ENCODE measurements at places on chromosomes 1 and 21.
A peak's percentile ranks its signal among the peaks of the same experiment; 100 is the strongest.

DNA sequence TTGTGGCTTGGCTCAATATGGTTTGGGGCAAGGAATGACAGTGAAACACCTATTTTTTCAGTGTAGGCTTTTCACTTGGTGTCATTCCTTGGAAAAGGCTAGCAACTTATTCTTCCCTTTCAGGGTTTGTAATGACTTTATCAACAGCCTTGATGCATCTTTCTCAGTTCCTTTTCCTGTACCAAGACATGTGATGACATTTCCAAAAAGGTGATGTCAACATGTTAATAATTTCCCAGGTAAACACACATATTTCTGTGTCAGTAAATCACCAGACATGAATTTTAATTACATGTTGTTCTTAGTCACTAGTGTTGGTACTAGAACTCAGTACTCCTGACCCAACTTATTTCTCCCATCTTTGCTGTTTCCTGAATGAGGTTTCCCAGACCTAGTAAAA, 37.8 kb upstream of the RRP15 start:
- peaks cover 6% of the 10 kb centered on the region for H3K4me1 ChIP-seq
- no peaks in the 10 kb centered on the region for H3K36me3 ChIP-seq
- no peak overlapping the region for H3K27ac ChIP-seq
- no peak for DNase-seq
- H3K27me3 ChIP-seq: no peaks in the 10 kb centered on the region

DNA sequence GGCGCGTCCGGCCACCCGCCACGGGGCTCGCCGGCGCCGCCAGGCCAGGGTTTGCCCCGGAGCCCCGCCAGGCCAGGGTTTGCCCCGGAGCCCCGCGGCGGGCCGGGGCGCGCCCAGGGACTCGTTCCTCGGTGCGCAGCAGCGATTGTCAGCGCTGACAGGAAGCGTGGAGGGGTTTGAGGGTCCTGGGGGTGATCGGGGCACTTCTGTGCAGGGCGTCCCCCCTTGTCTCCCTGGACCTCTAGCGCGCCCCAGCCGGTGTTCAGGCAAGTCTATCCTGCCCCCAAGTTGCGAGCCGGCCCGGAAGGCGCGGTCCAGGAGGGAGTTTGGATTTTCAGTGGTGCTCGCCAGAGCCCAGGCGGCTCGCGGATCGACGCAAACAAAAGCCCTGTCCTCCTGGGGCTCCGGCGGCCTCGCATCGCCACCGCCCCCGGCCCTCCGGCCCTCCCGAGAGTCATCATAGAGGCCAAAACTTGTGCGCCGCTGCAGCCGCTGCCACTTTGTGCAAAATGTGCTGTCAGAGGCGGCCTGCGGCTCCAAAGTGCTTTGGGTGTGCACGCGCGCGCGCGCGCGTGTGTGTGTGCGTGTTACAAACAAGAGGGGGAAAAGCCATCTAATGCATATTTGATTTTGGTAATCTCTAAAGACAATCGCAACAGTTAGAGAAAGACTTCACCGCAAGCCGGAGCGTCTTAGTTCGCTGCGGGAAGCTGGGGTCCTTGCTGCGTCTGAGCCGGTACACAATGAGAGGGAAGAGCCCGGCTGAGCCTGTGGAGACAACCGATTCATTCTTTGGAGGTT, 1.0 kb downstream of the ROR1 start:
- DNase-seq: peak; percentile 51
- no peaks in the 10 kb centered on the region for H3K36me3 ChIP-seq
- H3K27me3 ChIP-seq: no peaks in the 10 kb centered on the region
- peak overlapping the region; percentile 93 for H3K27ac ChIP-seq
- peak overlapping the region; percentile 99 for H3K4me3 ChIP-seq
- H3K4me1 ChIP-seq: peaks cover 35% of the 10 kb centered on the region

DNA sequence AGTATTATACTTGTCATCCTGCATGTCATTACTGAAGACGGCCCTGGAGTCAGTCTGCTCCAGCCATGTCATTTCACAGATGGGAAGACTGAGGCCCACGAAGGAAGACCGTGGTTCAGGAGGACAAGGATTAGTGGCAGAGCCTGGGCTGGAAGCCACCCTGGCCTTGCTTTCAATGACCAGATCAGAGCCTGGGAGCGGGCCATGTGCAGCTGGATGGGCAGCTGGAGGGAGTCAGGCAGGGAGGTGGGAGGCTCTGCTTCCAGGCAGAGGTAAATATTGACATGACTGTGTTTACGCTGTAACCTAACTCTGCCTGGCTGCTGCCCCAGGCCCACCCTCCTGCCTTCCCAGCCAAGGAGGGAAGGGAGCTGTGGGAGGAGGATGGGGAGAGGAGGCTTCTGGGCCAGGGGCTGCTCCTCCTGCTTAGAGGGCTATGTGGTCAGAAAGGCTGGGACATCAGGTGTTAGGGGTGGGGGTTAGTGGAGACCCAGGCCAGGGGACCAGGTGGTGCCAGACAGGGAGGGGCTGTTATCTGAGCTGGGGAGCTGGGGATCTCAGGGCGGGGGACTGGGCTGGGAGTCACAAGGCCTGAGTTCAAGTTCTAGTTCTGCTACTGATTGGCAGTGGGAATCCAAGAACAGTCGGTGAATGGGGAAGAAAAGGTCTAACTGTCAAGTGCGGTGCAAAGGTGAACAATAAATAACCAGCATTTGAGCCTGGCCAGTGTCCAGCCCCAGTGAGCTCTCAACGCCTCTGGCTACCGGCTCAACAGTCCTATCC, 48.5 kb upstream of the ECE1 start:
- H3K27ac ChIP-seq: peak overlapping the region; percentile 5
- DNase-seq: peak; percentile 69
- no peaks in the 10 kb centered on the region for H3K36me3 ChIP-seq

DNA sequence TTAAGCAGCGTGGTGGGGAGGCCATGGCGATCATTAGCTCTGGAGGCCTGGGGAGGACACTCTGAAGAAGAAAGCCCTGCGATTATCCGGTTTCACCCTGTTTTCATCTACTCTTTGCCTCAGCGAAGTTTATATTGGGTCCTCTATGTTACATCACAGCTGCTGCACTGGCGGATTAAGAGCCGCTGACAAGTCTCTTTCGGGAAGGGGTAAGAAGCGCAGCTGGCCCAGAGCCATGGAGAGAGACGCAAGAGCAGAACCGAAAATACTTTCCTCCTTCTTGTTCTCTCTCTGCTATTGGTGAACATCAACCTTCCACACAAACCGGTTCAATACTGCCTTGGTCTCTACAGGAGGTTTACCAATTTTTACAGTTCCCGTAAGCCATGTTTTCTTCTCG, 291.5 kb downstream of the FAM72C start:
- peaks cover 3% of the 10 kb centered on the region for H3K27me3 ChIP-seq

GRCh38 chr1:4267381-4268261, 367.5 kb upstream of the C1orf174 start:
- no peaks in the 10 kb centered on the region for H3K36me3 ChIP-seq
- H3K4me3 ChIP-seq: no peak overlapping the region
- no peaks in the 10 kb centered on the region for H3K27me3 ChIP-seq
- no peak overlapping the region for H3K27ac ChIP-seq
- H3K4me1 ChIP-seq: no peaks in the 10 kb centered on the region

- peaks cover 18% of the 10 kb centered on the region for H3K4me1 ChIP-seq
- peak overlapping the region; percentile 15 for H3K27ac ChIP-seq
- no peaks in the 10 kb centered on the region for H3K36me3 ChIP-seq
- H3K4me3 ChIP-seq: no peak overlapping the region
- no peaks in the 10 kb centered on the region for H3K27me3 ChIP-seq
Measured at GRCh38 chr1:63674238-63674864, 81.1 kb downstream of the PGM1 start.

DNA sequence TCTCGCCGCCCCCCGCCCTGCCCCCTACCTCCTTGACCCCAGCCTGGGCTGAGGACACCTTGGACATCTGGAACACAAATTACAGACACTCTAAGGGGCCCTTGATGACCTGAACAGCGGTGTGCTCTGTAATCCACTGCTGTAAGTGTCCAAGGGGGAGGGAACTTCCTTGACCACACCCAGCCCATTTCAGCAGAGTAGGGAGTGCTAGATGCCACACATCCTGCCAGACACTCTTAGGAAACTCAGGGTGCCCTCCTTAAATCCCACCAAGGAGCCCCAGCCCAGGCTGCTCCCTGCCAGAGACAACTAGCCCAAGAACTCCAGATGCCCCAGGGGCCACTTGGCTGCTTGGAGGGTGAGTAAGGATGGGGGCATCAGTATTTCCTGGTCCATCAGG, 282.2 kb downstream of the RRAGC start:
- no peak for DNase-seq
- H3K36me3 ChIP-seq: no peaks in the 10 kb centered on the region
- H3K4me1 ChIP-seq: no peaks in the 10 kb centered on the region
- H3K4me3 ChIP-seq: no peak overlapping the region
- H3K27ac ChIP-seq: no peak overlapping the region
- H3K27me3 ChIP-seq: peaks cover 86% of the 10 kb centered on the region

GRCh38 chr1:226482975-226483700, 65.4 kb upstream of the STUM start:
- H3K36me3 ChIP-seq: no peaks in the 10 kb centered on the region
- H3K4me1 ChIP-seq: peaks cover 12% of the 10 kb centered on the region
- H3K4me3 ChIP-seq: no peak overlapping the region
- DNase-seq: peak; percentile 20

DNA sequence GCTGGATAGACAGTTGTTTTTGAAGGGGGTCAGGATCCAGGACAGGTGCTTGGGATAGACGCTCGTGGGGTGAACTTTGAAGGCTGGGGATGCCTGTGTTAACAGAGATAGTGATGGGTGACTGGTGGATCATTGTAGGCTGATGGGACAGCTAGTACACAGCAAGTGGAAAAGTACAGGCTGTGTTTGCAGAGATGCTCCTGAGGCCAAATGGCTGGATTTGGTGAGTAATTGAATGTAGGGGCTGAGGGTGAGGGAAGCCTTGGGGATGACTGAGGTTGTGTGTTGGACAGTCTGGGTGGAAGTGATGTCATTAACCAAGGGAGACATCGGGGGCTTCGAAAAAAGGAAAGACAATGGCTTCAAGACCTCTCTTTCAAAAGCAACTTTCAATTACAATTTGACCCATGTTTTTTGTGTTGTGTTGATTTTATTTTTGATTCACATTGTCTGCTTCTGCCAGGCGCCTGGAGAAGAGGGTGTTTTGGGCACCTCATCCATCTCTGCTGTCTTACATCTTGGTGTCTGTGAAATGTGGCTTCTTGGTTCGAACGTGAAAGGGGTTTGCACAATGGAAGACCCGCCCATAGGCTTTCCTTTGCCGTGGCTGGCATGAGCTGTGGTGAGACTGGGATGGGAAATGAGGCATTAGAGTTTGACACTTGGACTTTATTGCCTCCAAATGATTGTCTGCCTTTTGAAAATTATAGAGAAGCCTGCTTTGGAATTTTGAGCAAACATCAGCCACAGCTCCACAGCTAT, 147.5 kb downstream of the FOXD2 start:
- peaks cover 12% of the 10 kb centered on the region for H3K4me1 ChIP-seq
- no peaks in the 10 kb centered on the region for H3K27me3 ChIP-seq
- no peak overlapping the region for H3K4me3 ChIP-seq
- no peak for DNase-seq
- H3K27ac ChIP-seq: no peak overlapping the region

- no peaks in the 10 kb centered on the region for H3K27me3 ChIP-seq
- DNase-seq: peak; percentile 77
- peaks cover 24% of the 10 kb centered on the region for H3K4me1 ChIP-seq
- H3K27ac ChIP-seq: peak within 1 kb of the TSS; percentile 92
- peak within 1 kb of the TSS; percentile 86 for H3K4me3 ChIP-seq
- H3K36me3 ChIP-seq: peaks cover 2% of the 10 kb centered on the region
Measured at GRCh38 chr1:245154429-245155271, at the start of gene KIF26B. Gene KIF26B, plus strand, starts transcription at chr1:245154985. Its CDS starts 440 bp downstream, at chr1:245155425.

GRCh38 chr1:29094433-29094832, 29.3 kb downstream of the TMEM200B start:
- H3K4me3 ChIP-seq: no peak overlapping the region
- no peaks in the 10 kb centered on the region for H3K27me3 ChIP-seq
- no peak overlapping the region for H3K27ac ChIP-seq
- H3K4me1 ChIP-seq: peaks cover 14% of the 10 kb centered on the region
- no peaks in the 10 kb centered on the region for H3K36me3 ChIP-seq

- H3K27ac ChIP-seq: no peak overlapping the region
- DNase-seq: no peak
- peaks cover 11% of the 10 kb centered on the region for H3K4me1 ChIP-seq
- H3K36me3 ChIP-seq: no peaks in the 10 kb centered on the region
Measured at GRCh38 chr1:90580176-90580575, 136.9 kb downstream of the BARHL2 start.

- H3K36me3 ChIP-seq: peaks cover 33% of the 10 kb centered on the region
- peak overlapping the region; percentile 63 for H3K27ac ChIP-seq
- no peaks in the 10 kb centered on the region for H3K4me1 ChIP-seq
- no peak overlapping the region for H3K4me3 ChIP-seq
- DNase-seq: no peak
- H3K27me3 ChIP-seq: no peaks in the 10 kb centered on the region
Measured at GRCh38 chr1:235207209-235207565, 46.1 kb upstream of the RBM34 start.

- no peak overlapping the region for H3K4me3 ChIP-seq
- H3K4me1 ChIP-seq: no peaks in the 10 kb centered on the region
- no peak overlapping the region for H3K27ac ChIP-seq
- no peak for DNase-seq
Measured at GRCh38 chr1:199756066-199756465, 271.4 kb upstream of the NR5A2 start.

DNA sequence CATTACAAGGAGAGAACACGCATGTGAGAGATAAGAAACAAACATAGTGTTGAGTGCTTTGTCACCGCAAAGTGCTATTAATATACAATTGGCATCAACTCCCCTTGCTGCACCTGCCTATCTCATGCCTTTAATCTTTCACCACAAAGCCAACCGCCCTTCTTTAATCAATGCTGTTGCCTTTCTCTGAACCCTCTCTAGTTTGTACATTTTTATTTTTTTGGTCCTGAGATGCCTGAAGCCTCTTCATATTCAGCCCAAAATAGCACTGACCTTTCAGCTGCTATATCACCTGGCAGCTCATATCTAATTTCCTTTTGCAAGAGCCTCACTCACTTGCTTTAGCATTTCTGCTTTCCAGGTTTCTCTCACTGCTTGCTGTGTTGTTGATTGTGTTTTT, 504.7 kb downstream of the NUF2 start:
- no peak overlapping the region for H3K4me3 ChIP-seq
- H3K4me1 ChIP-seq: peaks cover 24% of the 10 kb centered on the region
- H3K27me3 ChIP-seq: no peaks in the 10 kb centered on the region
- peak overlapping the region; percentile 59 for H3K27ac ChIP-seq
- H3K36me3 ChIP-seq: no peaks in the 10 kb centered on the region

DNA sequence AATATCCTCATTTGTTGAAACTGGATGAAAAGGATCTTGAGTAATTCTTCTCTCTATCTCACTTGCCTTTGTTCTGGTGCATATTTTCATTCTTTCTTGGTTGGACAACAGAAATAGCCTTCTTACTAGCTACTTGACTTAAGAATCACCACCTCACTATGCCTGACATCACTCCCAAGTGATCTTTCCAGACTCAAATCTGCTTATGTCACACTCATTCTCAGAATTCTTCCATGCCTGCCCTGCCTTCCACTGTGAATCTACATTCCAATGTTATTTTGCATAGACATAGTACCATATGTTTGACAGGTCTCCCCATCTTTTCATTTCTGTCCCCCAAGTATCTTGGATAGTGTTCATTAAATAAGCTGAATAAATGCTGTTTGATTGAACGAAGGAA, 78.5 kb upstream of the DPYD start:
- H3K4me1 ChIP-seq: no peaks in the 10 kb centered on the region
- no peaks in the 10 kb centered on the region for H3K36me3 ChIP-seq
- H3K27ac ChIP-seq: no peak overlapping the region
- H3K4me3 ChIP-seq: no peak overlapping the region

GRCh38 chr1:18681423-18681835, 50.8 kb downstream of the PAX7 start:
- no peaks in the 10 kb centered on the region for H3K4me1 ChIP-seq
- H3K4me3 ChIP-seq: no peak overlapping the region
- no peaks in the 10 kb centered on the region for H3K36me3 ChIP-seq
- H3K27ac ChIP-seq: no peak overlapping the region

- H3K27me3 ChIP-seq: no peaks in the 10 kb centered on the region
- H3K4me1 ChIP-seq: peaks cover 24% of the 10 kb centered on the region
- peak overlapping the region; percentile 3 for H3K27ac ChIP-seq
- H3K4me3 ChIP-seq: no peak overlapping the region
- peaks cover 39% of the 10 kb centered on the region for H3K36me3 ChIP-seq
Measured at GRCh38 chr1:23288201-23288600, 55.9 kb downstream of the HNRNPR start.

Measured in cardiac muscle cell (in vitro differentiated cells and primary cell).